Esophagus mucosa (tissue), 1 donor: ENCODE measurements at places on chromosomes 2 and 18.
A peak's percentile ranks its signal among the peaks of the same experiment; 100 is the strongest.

DNA sequence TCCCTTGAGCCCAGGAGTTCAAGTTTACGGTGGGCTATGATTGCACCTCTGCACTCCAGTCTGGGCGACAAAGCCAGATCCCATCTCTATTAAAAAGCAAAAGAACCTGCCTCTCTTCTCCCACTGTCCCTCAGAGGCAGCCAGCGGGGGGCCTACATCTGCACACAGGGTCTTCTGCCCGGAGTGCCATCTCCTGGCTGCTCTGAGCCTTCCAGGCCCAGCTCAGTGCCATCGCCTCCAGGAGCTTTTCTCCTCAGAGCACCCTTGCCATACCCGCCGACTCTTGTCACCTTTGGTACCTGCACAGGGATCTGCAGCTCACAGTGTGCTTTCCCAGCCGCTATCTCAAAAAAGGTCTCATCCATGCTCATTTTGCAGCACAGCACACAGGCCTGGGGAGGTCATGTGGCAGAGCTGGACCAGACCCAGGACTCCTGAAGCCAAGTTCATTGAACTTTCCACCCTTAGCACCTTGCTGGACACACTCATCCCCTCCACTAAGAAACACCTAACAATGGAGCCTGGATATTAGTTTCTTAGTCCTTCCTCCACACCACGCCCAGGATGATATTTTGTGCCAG is 186.3 kb downstream of the HAUS1 start:
- ATAC-seq = no peak

- ATAC-seq = no peak
These were observed 1.1 kb upstream of the DPP4 start for GRCh38 chr2:162074928-162075688.

DNA sequence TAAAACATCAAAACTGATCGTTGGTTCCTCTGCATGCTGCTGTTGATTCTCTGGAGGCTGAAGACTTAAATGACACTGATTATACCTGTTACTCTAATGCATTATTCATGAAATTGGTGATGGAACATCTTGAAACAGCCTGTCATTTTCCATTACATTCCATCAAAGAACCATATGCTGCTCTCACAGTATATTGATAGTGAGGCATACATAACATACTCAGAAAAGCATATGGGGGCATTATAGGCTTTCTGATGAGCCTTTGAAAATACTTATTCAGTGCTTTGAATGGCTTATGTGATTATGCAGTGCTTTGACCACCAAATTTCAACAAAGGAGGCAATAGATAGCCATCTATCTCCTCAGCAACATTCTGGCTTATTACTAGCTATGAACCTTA is 392.1 kb downstream of the CDH19 start:
- no peak for ATAC-seq

DNA sequence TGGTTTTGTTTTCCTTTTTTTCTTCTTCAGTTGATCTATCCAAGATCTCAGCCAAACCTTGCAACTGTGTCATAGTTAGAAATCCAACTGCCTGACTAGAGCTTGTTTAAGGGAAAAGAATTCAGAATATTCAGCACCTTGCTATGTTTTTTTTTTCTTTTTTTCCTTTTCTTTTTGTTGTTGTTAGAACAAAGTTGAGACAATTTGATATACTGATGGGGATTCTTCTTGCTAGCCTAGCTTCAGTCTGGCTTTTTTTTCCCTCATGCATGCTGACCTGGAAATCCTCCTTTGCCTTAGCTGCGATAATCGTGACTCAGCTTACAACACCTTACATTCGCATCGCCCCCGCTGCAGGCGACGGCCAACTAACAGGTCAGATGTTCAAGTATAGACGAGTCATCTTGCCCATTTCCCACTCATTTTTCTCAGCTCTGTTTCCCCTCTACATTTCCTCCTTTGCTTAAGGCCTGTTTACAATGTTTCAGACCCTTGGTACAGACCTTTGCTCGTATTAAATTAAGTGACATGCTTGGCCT is 487.2 kb upstream of the RAB12 start:
- no peak for ATAC-seq

DNA sequence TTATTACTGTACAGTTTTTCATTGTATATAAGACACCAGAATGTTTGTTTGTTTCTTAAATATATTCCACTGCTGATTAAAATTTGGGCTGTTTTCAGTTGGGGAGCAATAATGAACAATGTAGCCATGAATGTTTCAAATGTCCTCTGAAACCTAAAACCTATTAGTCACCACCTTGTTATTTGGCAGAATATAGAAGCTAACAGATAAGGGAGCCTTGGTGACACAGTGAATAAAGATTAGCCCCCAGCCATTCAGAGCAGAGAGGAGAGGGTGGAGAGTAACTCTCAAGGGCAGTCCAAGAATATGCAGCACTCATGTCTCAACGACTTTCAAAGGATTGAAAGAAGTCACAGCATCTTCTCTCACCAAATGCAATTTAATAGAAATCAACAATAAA is 43.1 kb upstream of the ATP8B1 start:
- ATAC-seq = no peak

DNA sequence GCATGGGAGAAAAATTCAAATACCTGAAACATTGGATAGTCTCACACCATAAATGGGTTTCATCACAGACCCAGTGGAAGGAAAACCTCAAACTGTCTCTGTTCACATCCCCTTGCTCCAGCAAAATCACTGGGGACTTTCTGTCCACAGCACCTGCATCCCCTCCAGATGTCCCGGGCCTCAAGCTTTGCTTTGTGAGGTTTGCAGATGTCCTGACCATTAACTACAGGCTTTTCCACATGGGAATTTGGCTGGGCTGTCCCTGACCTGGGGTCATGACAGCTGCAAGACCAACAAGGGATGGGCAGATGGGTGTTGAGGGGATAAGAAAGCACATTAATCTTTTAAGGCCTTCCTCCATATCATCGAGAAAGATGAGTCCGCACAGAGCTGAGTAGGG is 427.9 kb downstream of the TXNL1 start:
- ATAC-seq = no peak

GRCh38 chr2:223768179-223768578 is 69.2 kb downstream of the AP1S3 start:
- ATAC-seq = no peak

GRCh38 chr2:153059338-153060052 is 341.1 kb downstream of the ARL6IP6 start:
- ATAC-seq = peak; percentile 98

- peak; percentile 7 for ATAC-seq
These were observed 42.9 kb upstream of the ATG16L1 start for GRCh38 chr2:233208382-233209116.

DNA sequence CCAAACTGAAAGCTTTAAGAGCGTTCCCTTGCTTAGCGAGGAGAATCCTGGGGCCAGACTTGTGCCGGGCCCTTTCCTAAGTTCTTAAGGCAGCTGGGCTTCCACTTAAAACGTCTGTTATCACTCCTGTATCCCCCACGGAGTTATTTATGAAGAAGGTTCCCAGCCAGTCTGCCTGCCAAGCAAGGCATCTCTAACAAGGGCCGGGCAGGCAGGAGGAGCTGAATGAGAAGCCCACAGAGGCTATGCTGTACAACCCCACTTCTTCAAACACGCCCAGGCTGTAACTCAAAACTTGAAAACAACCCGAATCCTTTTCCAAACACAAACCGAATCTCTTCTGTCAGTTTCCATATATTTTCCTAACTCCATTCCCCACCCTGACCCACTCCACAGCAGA is 39.0 kb upstream of the ZFP36L2 start:
- ATAC-seq = no peak

GRCh38 chr2:102045697-102046096 is 53.9 kb downstream of the IL1R2 start:
- ATAC-seq = no peak

DNA sequence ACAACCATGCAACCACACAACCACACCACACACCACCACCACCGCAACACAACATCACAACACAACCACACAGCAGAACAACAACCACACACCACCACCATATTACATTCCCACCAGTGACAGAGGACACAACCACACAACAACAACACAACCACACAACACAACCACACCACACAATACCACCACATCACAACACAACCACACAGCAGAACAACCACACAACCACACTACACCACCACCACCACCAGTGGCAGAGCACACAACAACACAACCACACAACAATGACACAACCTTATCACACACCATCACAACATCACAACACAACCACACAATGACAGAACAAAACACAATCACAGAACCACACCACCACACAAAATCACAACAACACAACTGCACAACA is 313.0 kb upstream of the MYT1L start:
- ATAC-seq = no peak

GRCh38 chr2:38301969-38302702 is 74.9 kb downstream of the ATL2 start:
- ATAC-seq = peak; percentile 41

GRCh38 chr2:237324405-237324831 is 89.5 kb downstream of the COL6A3 start:
- ATAC-seq = no peak

GRCh38 chr2:180385601-180386201 is 378.6 kb upstream of the CWC22 start:
- ATAC-seq = peak; percentile 62

DNA sequence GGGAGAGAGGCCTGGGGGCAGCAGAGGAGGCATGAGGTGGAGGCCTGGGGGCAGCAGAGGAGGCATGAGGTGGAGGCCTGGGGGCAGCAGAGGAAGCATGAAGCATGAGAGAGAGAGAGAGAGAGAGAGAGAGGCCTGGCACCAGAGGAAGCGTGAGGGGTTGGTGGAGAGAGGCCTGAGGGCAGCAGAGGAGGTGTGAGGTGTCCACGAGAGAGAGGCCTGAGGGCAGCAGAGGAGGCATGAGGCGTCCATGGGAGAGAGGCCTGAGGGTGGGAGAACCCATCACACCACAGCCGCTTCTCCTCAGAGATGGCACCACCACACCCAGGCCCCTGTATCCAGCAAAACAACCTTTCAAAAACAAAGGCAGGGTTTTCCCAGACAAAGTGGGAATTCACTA is 55.7 kb upstream of the KCNG2 start:
- ATAC-seq = no peak

DNA sequence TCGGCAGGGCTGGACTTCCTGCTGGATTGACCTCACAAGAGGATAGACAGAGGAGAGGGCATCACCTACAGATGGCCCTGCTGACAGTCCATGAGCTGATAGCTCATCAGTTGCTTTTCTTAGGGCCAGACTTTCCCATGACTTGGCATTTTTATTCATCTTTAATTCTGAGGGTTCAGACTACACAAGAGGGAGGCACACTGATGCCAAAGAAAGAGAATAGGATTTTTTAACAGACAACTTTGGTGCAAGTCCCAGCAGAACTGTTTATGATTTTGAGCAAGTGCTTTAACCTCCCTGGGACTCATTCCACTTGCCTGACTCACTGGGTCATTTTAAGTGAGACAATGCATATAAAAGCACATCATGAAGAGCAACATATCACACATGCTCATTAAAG is 299.2 kb downstream of the INSIG2 start:
- ATAC-seq = peak; percentile 76
